ENCODE measurements at places on chromosomes 12 and 14.

GRCh38 chr12:12338527-12339168, 11.4 kb downstream of the MANSC1 start:
- DNase-seq: no peak

GRCh38 chr12:26688344-26688904, 144.6 kb downstream of the ITPR2 start:
- no peak for DNase-seq

GRCh38 chr14:74917646-74918081, 5.4 kb downstream of the RPS6KL1 start:
- no peak for DNase-seq

DNA sequence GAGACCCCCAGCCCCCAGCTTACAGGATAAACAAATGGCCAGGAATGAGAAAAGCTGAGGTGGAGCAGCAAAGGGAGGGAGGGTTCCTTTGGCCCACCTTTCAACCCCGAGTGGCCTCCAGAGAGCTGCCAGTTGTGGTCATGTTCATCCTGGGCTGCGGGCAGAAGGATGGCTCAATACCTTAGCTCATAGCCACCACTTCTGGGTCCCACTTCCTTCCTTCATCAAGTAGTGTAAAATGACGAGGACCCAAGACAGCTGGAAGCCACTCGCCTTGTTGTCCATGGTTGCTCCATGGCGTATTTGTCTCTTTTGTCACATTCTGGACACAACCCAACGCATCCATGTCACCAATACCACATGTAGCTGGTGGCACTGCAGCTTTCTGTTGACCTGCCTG, 24.2 kb downstream of the CRACR2A start:
- no peak for DNase-seq

DNA sequence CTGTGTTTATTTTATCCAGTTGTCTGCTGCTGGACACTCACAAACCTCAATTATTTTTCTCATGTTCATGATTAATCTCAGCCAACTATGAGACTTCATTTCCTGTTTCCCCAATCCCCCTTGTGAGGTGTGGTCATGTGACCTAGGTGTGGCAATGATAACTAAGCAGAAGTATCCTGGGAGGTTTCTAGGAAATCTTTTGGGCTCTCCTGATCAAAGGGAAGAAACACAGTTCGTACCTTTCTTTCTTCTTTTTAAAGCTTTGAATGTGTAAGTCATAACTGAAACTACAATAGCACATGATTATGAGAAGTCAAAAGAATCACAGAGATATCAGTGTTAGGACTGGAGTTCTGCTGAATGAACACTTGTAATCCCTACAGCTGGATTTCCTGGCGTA, 34.4 kb upstream of the MANSC4 start:
- DNase-seq: no peak
